ENCODE measurements at places on chromosomes 12 and 14. TPM values are rescaled to one million over a fixed set of nuclear protein-coding genes. Genes with fewer than 3 reads are reported as not detected.

Gene NFATC4
- total RNA-seq, result 83.0 TPM

Gene STYX
- 11.4 TPM for total RNA-seq

Gene TBX5
- total RNA-seq, result 2.1 TPM

Gene NCAPD2
- total RNA-seq, result 15.5 TPM

Gene ZNF385A
- 1.9 TPM for total RNA-seq

Gene TMEM263
- 101 TPM for total RNA-seq

Gene ACSM4
- total RNA-seq, result not detected

Gene RCOR1
- 12.3 TPM for total RNA-seq

Gene GLT1D1
- not detected for total RNA-seq

Measured in pericardium fibroblast (primary cell).